Liver (tissue), 10 donors: ENCODE measurements at places on chromosomes 2 and 18.

GRCh38 chr2:3042601-3043585, 334.7 kb downstream of the EIPR1 start:
- DNase-seq = no peak

DNA sequence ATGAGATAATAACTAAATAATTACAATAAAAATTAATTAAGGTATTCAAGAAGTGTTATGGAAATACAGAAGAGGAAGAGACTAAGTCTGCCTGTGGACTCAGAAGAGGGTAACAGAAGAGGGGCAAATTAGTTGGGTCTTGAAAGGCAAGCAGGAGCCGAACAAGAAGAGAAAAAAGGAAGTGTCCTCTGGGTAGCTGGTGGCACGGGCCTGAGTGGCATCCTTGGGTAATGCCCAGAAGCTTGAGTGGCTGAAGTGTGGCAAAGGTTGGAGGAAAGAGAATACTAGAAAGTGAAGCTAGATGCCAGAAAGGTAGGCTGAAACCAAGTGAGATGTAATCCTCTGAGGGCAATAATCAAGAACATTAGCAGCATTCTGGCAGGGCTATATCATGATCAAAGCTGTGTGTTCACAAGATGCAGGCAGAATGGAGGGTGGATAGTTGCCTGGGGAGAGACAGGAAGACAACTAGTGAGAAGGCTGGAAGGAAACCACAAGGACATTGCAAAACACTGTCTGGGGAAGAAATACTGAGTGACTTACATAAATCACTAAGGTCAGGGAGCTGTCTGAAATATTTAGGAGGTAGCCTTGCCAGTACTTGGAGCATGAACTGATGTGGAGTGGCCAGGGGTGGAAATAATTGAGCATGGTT, 16.2 kb downstream of the DOCK10 start:
- DNase-seq = no peak

GRCh38 chr2:215277944-215278343, 33.9 kb upstream of the ATIC start:
- DNase-seq = no peak

- DNase-seq = no peak
These were observed 7.4 kb upstream of the SFTPB start for GRCh38 chr2:85675427-85675826.

DNA sequence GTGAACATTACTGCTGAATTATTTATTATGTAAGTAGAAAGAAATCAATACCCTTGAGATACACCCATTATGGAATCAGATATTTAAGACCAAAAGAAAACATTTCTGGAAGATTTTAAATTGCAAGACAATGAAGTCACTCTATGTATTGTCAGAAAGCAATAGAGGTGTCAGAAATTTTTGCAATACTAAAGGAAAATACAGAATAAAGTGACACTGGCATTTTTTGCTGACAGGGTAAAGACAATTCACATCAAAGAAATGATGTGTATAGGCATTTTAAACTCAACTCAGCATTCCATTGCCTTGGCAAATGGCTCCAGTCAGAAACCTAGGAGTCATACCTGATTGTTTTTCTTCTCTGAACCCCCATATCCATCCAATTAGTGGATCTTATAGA, 191.0 kb upstream of the PID1 start:
- DNase-seq = no peak

- DNase-seq = peak; percentile 36
These were observed 679 bp downstream of the TSGA10 start for GRCh38 chr2:99153921-99154604.

GRCh38 chr2:231343006-231343710, 52.4 kb upstream of the B3GNT7 start:
- no peak for DNase-seq

DNA sequence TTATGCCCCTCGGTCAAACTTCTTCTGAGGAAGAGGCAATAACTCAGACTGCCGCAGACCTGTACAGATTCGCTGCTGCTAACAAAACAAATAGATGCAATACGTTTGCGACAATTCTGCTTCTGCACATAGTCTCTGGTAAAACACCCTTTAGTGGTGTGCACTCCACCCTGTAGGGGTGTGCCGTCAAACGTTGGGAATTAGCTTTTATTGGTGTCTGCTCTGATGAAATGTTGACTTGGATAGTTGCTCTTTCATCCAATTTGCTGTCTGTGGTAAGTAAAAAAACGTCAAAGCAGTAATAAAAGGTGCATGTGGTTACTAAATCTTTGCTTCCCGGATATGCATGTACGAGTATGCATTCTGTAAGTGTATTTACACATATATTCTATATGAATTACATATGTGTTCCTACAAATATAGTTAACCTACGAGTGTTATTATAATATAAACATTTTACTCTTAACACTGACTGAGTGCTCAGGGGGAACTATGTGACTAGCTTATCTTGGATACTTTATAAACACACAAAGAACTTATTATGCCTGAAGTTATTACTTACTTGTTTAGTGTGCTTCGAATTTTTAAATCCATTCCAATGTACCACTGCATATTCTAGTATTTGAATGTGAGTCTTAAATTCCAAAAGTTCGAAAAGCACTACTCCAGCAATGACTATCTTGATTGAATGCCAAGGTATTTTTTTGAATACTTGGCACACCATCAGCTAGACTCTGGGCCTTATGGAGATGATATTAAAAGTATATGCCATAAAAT, 610.2 kb downstream of the ZEB2 start:
- no peak for DNase-seq

- DNase-seq = no peak
These were observed 10.2 kb downstream of the FECH start for GRCh38 chr18:57576316-57576715.

- DNase-seq = no peak
These were observed 76.9 kb upstream of the GCFC2 start for GRCh38 chr2:75787532-75788132.

DNA sequence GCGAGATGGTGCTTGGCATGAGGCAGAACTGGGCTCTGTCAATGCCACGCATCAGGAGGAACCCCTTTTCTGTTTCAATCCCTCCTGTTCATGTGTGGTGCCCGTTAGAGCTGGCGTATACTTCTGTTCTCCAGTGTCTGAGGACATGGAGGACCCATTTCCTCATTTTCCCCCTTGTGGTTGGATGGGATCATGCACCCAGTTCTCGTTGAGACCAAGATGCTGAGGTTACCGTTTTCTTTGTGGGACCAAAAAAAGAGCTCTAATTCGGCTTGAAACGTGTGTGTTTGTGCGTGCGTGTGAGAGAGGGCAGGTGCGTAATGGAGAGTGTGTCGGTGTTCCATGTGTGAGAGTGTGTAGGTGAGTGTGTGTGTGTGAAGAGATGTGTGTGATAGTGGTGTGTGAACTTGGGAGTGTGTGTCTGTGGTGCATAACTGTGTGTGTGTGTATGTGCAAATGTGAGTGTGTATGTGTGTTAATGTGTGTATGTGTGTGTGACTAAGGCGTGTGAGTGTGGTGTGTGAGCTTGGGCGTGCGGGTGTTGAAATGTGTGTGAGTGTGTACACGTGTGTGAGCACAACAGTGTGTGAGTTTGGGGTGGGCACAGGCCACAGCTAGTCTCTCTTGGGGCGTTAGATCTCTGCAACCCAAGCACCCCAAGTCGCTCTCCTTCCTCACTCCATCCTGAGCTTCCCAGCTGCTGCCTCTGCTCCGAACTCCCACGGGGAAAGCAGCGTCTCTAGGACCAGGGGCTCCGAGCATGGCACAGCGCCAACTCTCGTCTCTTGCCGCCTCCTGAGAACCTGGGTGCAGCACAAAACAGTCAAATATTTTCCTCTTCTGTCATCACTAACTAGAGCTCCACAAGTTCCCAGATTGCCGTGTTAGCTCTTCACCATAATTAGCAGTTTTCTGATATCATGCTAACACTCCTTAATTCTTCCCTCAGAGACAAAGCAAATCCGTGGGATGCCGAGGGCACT, 75.8 kb downstream of the LONRF2 start:
- no peak for DNase-seq

DNA sequence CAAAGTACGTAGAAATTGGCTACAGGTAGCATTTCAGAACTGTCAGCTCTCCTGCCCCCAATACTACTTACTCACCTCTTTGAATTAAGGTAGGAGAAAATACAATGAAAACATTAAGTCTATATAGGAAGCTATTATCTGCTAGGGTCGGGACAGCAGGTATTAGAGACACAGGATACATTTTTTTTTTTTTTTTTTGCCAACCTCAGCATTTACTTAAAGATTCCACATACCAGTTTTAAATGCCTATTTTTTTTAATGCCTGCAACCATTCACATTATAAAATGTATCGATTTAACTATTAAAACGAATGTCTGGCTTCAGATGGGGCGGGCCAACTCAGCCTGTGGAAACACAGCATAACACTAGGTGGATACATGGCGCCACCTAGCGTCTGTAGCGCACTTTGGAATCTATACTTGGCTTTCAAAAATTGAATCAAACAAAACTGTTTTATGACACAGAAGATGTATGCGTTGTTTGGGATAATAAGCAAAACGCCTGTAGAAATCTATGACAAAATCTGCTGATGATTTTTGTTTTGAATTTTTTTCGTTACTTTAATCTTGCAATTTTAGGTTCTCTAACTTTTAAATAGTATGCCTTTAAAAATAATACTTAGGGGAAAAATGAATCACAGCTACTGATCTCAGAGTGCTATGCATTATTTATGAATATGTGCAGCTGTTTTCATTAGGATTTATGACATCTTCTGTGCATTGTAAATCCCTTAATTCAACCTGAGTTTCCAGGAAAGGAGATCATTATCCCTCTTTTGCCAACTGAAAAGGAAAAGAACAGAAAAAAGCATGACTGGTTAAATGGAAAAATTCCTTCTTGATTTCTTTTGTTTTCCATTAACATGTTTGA, 261.0 kb downstream of the NYAP2 start:
- peak; percentile 73 for DNase-seq

- DNase-seq = no peak
These were observed 228.0 kb downstream of the ATAD2B start for GRCh38 chr2:23698721-23699579.

- DNase-seq = peak; percentile 71
These were observed at the start of gene ADRA2B for GRCh38 chr2:96116424-96116878. Gene ADRA2B, minus strand, starts transcription at chr2:96116571. Its CDS starts 422 bp downstream, at chr2:96116149.

DNA sequence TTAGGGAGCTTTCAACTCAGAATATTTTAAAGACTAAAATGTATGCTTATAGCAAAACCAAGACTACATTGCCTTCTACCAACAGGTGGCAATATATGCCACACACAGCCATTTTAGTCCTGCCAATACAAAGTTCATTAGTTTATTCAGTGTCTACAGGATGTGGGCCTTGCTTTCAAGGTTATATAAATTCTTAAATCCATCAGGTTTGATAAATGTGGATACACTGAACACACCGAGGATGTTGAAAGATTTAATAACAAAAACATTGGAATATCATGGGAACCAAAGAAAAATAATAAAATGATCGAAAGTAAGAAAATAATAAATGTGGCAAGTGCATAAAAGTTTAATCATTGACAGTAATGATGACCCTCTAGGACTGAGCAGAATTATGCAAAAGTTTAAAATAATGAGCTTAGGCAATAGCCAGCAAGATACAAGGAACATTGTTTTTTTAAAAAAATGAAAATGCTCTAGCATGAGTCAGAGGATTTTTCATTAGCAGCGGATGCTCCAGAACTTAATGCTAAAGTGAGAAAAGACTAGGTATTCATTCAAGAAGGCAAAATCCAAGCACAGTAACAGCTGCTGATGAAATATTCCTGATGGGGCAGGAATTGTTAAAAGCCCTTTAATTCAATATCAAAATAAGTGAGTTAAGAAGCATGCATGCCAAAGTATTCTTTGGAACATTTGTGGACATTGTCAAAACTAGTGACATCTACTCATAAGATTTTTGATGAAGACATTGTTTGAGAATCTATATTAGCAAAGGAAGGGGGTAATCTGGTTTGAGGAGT, 14.2 kb downstream of the SCN9A start:
- no peak for DNase-seq

GRCh38 chr2:156319811-156320485, 12.6 kb downstream of the NR4A2 start:
- no peak for DNase-seq

- no peak for DNase-seq
These were observed 19.9 kb downstream of the ERMN start for GRCh38 chr2:157305723-157306110.

DNA sequence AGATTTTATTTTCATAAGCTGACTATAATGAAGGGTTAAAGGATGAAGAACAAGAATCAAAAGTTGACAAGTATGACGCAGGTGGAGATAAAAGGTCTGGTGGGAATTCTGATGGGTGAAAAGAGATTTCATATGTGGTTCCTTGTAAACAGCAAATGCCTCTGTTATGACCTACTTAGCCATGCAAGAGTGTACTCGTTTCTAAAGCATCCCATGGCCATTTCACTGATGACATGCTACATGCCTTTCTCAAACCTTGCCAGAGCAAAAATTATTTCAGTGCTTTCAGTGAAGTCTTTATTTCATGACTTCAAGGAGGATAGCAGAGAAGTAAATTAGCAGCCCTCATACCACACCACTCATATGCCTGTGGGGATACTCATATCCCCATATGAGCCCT, 71.7 kb downstream of the FEZ2 start:
- no peak for DNase-seq

- no peak for DNase-seq
These were observed 79.7 kb downstream of the ITSN2 start for GRCh38 chr2:24280645-24281044.

- peak; percentile 70 for DNase-seq
These were observed 3.6 kb upstream of the KIAA2012 start for GRCh38 chr2:202069170-202070067.

GRCh38 chr2:133975676-133976428, 278.0 kb upstream of the MGAT5 start:
- no peak for DNase-seq

DNA sequence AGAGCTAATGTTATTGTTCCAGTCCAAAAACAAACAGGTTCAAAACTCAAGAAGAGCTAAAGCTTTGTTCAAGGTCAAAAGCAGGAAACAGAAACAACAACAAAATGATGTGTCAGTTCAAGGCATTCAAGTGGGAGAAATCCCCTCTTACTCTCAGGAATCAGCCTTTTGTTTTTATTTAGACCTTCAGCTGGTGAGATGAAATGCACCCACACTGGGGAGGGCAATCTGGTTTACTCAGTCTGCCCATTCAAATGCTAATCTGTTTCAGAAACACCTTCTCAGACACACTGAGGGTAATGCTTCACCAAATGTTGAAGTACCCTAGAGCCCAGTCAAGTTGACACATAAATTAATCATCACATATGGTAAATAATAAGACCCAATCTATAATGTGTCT, 150.6 kb downstream of the TMX3 start:
- DNase-seq = no peak

GRCh38 chr2:190717764-190718651, 69.1 kb downstream of the NAB1 start:
- DNase-seq = no peak

- DNase-seq = no peak
These were observed 23.4 kb downstream of the RAMP1 start for GRCh38 chr2:237882510-237883481.
